H9 (cell line): ENCODE measurements at places on chromosomes 5 and 9.

DNA sequence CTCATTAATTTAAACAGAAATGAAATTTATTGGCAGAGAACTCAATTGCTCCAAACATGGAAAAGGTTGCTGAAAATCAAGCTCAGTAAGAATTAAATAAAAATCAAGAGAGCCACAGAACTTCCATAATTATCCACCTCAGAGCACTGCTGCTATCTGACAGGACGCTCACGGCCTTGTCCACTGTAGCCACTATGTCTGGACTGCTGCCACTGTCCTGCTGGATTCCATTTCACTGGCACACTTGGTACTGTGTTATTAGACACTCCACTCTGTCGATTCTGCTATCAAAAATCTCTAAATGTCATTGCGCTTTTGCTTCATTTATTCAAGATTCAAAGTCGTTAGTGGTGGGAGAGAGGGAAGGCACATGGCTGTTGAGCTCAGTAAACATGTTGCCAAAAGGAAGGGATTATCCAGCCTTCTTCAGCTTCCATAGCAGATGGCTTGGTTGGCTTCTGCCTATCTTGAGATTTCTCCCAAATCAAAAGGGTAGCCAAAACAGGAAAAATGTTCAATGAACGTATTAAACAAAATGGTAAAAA lies 815.0 kb downstream of the CDH18 start:
- no peak overlapping the region for H3K27ac ChIP-seq
- no peak for DNase-seq
- H3K36me3 ChIP-seq, result no peaks in the 10 kb centered on the region
- no peaks in the 10 kb centered on the region for H3K4me1 ChIP-seq
- no peak overlapping the region for H3K4me3 ChIP-seq
- H3K27me3 ChIP-seq, result no peaks in the 10 kb centered on the region

DNA sequence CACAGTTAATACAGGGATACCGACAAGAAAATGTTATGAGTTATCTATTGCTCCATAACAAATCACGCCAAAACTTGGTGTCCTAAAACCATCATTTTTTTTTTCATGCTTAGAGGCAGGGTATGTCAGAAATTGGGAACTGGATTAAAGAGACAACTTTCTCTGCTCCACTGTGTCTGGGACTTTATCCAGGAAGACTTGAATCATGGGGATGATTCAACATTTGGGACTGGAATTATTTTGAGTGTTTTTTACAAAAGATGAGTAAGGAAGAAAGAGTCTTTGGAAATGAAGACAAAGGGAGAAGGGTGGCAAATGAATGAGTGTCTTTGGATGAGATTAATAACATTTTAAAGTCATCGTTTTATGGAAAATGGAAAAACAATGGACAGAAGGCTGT lies 1883.7 kb upstream of the C9orf72 start:
- H3K4me3 ChIP-seq, result no peak overlapping the region
- H3K27ac ChIP-seq, result no peak overlapping the region
- no peaks in the 10 kb centered on the region for H3K4me1 ChIP-seq
- no peak for DNase-seq
- peaks cover 7% of the 10 kb centered on the region; the same call in 2 of the 3 replicates for H3K36me3 ChIP-seq

GRCh38 chr9:12884736-12885395 lies 110.0 kb downstream of the LURAP1L start:
- no peak overlapping the region for H3K4me3 ChIP-seq
- no peak for DNase-seq
- no peaks in the 10 kb centered on the region for H3K4me1 ChIP-seq
- H3K27me3 ChIP-seq, result no peaks in the 10 kb centered on the region

DNA sequence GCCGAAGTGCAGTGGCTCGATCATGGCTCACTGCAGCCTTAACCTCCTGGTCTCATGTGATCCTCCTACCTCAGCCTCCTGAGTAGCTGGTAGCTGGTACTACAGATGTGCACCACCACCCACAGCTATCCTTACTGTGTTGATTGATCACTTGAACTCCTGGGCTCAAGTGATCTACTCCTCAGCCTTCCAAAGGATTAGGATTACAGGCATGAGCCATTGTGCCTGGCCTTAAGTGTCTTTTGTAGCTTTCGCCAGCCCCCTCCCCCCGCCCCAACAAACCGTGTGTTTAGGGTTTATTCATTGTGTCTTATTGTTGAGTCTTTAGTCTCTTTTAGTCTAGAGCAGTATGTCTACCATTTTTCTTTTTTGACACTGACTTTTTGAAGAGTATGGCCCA lies 33.1 kb downstream of the SPIN1 start:
- peaks cover 59% of the 10 kb centered on the region for H3K36me3 ChIP-seq
- H3K4me1 ChIP-seq, result peaks cover 3% of the 10 kb centered on the region; the same call in 1 of the 2 replicates
- no peak for DNase-seq
- H3K27ac ChIP-seq, result no peak overlapping the region

GRCh38 chr9:132365986-132366385 lies 11.2 kb upstream of the SETX start:
- no peak overlapping the region for H3K4me3 ChIP-seq
- H3K4me1 ChIP-seq, result no peaks in the 10 kb centered on the region
- no peaks in the 10 kb centered on the region for H3K36me3 ChIP-seq
- H3K27me3 ChIP-seq, result no peaks in the 10 kb centered on the region
- DNase-seq, result no peak

GRCh38 chr5:99019254-99019653 lies 90.4 kb upstream of the CHD1 start:
- no peak overlapping the region for H3K27ac ChIP-seq
- H3K4me1 ChIP-seq, result no peaks in the 10 kb centered on the region
- H3K27me3 ChIP-seq, result no peaks in the 10 kb centered on the region
- H3K4me3 ChIP-seq, result no peak overlapping the region
- DNase-seq, result no peak
- H3K36me3 ChIP-seq, result no peaks in the 10 kb centered on the region; the same call in none of the 2 replicates

DNA sequence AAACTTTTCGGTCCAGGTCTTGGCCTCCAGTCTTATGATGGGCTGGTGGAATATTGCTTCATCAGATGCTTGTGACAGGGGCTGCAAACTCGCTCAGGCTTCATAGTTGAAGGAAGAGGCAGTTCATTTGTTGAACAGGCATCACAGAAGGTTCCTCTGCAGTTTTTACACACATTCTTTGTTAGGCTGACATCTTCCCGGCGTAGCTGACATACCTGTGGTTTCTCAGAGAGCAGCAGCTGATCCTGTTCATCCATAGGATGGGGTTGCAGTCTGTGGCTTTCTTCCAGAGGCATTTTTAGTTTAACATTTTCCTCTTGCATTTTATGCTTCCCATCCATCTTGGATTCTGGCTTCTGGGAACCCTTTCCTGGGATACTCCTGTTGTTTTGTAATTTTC lies 1255.2 kb downstream of the EFNA5 start:
- H3K4me3 ChIP-seq, result no peak overlapping the region
- no peak overlapping the region for H3K27ac ChIP-seq
- H3K27me3 ChIP-seq, result no peaks in the 10 kb centered on the region
- DNase-seq, result no peak
- H3K36me3 ChIP-seq, result no peaks in the 10 kb centered on the region
- H3K4me1 ChIP-seq, result no peaks in the 10 kb centered on the region

DNA sequence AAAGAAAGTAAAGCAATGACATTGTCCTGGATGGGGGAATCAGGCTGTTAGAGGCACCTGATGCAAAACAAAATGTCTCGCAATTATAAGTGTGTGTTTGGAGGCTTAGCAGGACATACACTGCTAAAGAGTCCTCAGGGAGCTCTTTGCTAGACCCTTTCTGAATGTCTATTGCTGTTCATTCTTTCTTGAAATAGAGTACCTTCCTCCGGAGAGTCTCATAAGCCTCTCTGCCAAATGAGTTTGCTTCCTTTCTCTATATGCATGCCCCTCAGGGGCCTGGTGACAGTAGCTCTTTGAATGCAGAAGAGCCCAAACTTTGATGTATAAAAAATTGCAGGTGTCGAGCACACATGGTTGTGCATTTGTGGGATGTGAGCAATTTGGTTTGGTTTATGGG lies 26.4 kb upstream of the ADAMTSL1 start:
- DNase-seq, result no peak
- no peaks in the 10 kb centered on the region for H3K4me1 ChIP-seq
- no peaks in the 10 kb centered on the region for H3K36me3 ChIP-seq

GRCh38 chr5:179596421-179596820 lies 27.1 kb downstream of the HNRNPH1 start:
- H3K4me3 ChIP-seq, result no peak overlapping the region
- no peak for DNase-seq
- H3K36me3 ChIP-seq, result peaks cover 87% of the 10 kb centered on the region
- H3K27ac ChIP-seq, result no peak overlapping the region

DNA sequence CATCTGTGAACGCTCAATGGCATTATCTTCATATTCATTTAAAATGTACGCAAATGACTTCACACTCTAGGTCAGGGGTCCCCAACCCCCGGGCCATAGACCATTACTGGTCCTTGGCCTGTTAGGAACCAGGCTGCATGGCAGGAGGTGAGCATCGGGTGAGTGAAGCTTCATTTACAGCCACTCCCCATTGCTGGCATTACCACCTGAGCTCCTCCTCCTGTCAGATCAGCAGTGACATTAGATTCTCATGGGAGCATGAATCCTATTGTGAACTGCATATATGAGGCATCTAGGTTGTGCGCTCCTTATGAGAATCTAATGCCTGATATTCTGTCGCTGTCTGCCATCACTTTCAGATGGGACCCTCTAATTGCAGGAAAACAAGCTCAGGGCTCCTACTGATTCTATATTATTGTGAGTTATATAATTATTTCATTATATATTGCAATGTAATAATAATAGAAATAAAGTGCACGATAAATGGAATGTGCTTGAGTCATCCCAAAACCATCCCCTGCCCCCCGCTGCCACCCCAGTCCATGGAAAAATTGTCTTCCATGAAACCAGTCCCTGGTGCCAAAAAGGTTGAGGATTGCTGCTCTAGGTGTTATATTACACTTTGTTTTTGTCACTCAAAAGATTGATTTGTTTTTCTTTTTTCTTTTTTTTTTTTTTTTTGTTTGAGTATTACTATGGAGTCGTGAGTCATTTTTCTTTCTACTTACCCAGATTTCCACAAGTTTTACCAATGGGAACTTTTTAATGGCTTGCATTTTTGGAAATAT lies 127.2 kb downstream of the DOCK8 start:
- no peaks in the 10 kb centered on the region for H3K27me3 ChIP-seq
- H3K27ac ChIP-seq, result no peak overlapping the region
- no peaks in the 10 kb centered on the region for H3K36me3 ChIP-seq
- no peak overlapping the region for H3K4me3 ChIP-seq
- no peak for DNase-seq

DNA sequence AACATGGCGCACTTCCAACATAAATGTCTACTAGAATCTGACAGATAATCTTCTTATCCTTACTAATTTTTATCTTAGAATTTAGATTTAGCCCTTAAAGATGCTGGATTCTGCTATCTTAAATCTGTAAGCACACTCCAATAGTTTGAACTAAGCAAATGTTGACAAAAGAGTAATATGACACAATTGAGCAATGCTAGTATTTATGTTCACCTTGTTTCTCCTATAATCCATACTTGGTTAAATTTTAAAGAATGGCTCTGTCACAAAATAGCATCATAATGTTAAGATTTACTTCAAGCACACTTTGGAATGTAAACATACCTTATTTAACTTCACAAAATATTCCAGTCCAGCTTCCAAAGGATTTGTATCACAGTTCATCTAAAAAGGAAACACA lies 38.8 kb upstream of the ARSB start:
- no peak overlapping the region for H3K27ac ChIP-seq
- H3K36me3 ChIP-seq, result no peaks in the 10 kb centered on the region
- no peak for DNase-seq
- peaks cover 6% of the 10 kb centered on the region; the same call in 1 of the 2 replicates for H3K4me1 ChIP-seq
- no peak overlapping the region for H3K4me3 ChIP-seq
- no peaks in the 10 kb centered on the region for H3K27me3 ChIP-seq

GRCh38 chr5:134524272-134524825 lies 1.1 kb upstream of the JADE2 start:
- H3K27ac ChIP-seq, result peak overlapping the region; percentile 52
- peak; percentile 91 for DNase-seq
- peaks cover 2% of the 10 kb centered on the region; the same call in 1 of the 2 replicates for H3K36me3 ChIP-seq
- peaks cover 2% of the 10 kb centered on the region; the same call in 1 of the 2 replicates for H3K4me1 ChIP-seq
- no peaks in the 10 kb centered on the region for H3K27me3 ChIP-seq
- H3K4me3 ChIP-seq, result peak overlapping the region; percentile 99

DNA sequence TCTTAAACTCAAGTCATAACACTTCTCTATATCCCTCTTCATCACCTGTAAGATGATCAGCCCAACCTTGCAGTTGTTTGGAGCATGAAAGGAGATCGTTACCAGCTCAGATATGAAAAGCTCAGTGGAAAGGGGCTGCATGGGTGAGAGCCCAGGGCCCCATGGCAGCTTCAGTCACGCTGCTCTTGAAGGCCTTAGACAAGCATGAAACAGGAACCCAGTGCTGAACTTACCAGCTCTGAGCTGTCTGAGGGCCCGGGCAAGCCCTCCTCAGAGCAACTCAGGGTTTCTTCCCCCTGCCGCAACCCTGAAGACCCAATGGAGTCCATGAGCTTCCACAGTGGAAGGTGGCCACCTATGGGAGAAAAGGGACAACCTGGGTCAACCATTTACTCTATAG lies 3.3 kb downstream of the HK3 start:
- H3K4me3 ChIP-seq, result no peak overlapping the region
- no peak overlapping the region for H3K27ac ChIP-seq
- H3K4me1 ChIP-seq, result no peaks in the 10 kb centered on the region; the same call in 1 of the 2 replicates
- DNase-seq, result no peak
- no peaks in the 10 kb centered on the region for H3K27me3 ChIP-seq

- no peaks in the 10 kb centered on the region for H3K4me1 ChIP-seq
- H3K27ac ChIP-seq, result no peak overlapping the region
- no peaks in the 10 kb centered on the region for H3K36me3 ChIP-seq
These were observed 66.3 kb upstream of the TMEM215 start for GRCh38 chr9:32716955-32717543.

GRCh38 chr5:42836070-42836769 lies 24.5 kb upstream of the SELENOP start:
- no peak overlapping the region for H3K27ac ChIP-seq
- no peaks in the 10 kb centered on the region for H3K4me1 ChIP-seq
- H3K27me3 ChIP-seq, result no peaks in the 10 kb centered on the region
- DNase-seq, result no peak

- no peaks in the 10 kb centered on the region for H3K27me3 ChIP-seq
- no peaks in the 10 kb centered on the region for H3K36me3 ChIP-seq
- H3K4me3 ChIP-seq, result no peak overlapping the region
- H3K4me1 ChIP-seq, result peaks cover 2% of the 10 kb centered on the region; the same call in 1 of the 2 replicates
These were observed 92.1 kb downstream of the PBX3 start for GRCh38 chr9:125839317-125839716.

- H3K27me3 ChIP-seq, result no peaks in the 10 kb centered on the region
- H3K4me3 ChIP-seq, result no peak overlapping the region
- H3K36me3 ChIP-seq, result no peaks in the 10 kb centered on the region; the same call in 2 of the 3 replicates
- H3K27ac ChIP-seq, result no peak overlapping the region
These were observed 113.8 kb downstream of the GADD45G start for GRCh38 chr9:89718651-89719050.

- H3K27ac ChIP-seq, result no peak overlapping the region
- H3K36me3 ChIP-seq, result no peaks in the 10 kb centered on the region
- no peaks in the 10 kb centered on the region for H3K4me1 ChIP-seq
- no peak overlapping the region for H3K4me3 ChIP-seq
- H3K27me3 ChIP-seq, result no peaks in the 10 kb centered on the region
- DNase-seq, result no peak
These were observed 26.6 kb upstream of the ATP6V1G1 start for GRCh38 chr9:114560956-114561355.

DNA sequence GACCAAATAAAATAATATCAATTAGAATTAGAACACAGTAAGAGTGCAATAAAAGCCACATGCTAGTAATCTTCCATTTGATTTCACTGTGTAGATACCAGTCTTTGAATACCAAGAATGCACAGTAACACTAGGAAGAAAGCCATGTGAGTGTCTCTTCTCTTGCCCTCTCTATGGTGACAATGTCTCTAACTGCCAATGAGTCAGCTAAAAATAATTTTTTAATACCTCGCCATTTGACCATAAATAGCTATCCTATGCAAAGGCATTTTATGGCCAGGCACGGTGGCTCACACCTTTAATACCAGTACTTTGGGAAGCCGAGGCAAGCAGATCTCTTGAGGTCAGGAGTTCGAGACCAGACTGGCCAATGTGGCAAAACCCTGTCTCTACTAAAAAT lies 30.6 kb downstream of the EDIL3 start:
- DNase-seq, result no peak
- no peak overlapping the region for H3K4me3 ChIP-seq
